ENCODE measurements at places on chromosomes 12 and 14.

- no peak for DNase-seq
Measured at GRCh38 chr12:114746297-114747011, 62.5 kb upstream of the TBX3 start.

GRCh38 chr12:105862163-105862821, 276.5 kb downstream of the NUAK1 start:
- DNase-seq, result no peak

- DNase-seq, result no peak
Measured at GRCh38 chr12:43169115-43169681, 382.8 kb downstream of the ADAMTS20 start.

GRCh38 chr12:107759410-107759809, 1.5 kb downstream of the PRDM4 start:
- no peak for DNase-seq

- no peak for DNase-seq
Measured at GRCh38 chr12:27013611-27014084, 536 bp downstream of the TM7SF3 start.

DNA sequence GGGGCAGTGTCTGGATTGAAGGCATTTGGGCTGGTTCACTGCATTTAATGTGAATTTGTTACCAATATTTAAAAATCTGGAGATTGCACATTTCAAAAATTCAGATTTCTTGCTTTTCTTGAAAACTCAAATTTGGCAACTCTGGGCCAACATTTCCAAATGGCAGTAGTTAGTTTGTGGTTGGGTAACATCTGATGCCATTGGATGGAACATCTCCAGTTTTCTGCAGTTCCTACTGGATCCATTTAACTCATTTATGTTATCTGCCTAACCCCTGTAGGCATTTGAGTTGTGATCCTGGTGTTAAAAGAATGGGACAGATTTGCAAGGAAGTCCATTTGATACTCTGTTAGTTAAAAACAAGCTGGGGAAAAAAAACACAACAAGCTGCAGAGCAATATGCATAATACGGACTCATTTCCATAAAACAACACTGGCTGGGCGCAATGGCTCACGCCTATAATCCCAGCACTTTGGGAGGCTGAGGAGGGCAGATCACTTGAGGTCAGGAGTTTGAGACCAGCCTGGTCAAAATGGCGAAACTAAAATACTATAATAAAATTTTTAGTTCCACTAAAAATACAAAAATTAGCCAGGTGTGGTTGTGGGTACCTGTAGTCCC, 7.9 kb downstream of the EIF2B2 start:
- DNase-seq, result no peak

DNA sequence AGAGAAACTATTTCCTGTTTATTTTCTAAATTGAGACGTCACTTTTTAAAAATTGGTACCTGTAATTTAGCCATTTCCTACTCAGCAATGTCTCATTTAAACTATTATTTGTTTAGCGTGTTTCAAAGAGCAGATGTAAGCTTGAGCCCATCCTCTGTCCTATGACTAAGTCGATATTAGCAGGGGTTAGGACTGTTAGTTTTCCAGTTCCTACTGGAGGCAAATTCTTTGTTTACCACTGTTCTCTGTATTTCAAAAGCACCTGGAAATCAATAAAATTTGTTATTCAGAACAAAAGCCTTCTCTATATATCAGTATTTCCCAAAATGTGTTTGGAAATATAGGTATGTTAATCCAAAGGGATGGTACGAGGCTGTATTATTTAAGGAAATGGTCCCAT, 42.4 kb downstream of the MDM2 start:
- no peak for DNase-seq

DNA sequence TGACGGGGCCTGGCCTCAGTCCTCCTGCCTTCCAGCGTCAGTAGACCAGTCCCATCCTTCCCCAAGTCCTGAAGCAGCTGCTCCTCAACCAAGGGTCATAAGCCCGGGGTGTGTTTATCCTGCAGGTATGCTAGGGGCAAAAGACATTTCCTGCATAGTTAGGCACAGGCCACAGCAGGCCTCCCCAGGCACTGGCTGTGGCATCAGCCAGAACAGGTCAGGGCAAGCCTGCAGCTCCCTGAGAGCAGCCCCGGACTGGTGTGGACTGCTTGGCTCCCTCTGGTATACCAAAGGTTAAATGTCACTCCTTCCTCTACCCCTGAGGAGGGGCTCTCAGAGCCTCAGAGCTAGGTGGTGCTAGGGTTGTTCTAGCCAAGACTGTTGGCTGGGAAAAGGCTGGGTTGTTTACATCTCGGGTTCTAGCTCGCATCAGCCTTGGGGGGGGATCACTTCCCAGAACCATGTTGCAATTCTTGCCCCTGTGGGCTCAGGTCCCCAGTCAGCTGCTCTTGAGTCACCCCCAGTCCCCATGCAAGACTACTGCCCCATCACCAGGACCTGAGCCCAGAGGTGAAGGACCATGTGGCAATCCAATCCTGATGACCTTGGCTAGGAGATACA, 2.9 kb downstream of the MMP14 start:
- DNase-seq, result no peak

DNA sequence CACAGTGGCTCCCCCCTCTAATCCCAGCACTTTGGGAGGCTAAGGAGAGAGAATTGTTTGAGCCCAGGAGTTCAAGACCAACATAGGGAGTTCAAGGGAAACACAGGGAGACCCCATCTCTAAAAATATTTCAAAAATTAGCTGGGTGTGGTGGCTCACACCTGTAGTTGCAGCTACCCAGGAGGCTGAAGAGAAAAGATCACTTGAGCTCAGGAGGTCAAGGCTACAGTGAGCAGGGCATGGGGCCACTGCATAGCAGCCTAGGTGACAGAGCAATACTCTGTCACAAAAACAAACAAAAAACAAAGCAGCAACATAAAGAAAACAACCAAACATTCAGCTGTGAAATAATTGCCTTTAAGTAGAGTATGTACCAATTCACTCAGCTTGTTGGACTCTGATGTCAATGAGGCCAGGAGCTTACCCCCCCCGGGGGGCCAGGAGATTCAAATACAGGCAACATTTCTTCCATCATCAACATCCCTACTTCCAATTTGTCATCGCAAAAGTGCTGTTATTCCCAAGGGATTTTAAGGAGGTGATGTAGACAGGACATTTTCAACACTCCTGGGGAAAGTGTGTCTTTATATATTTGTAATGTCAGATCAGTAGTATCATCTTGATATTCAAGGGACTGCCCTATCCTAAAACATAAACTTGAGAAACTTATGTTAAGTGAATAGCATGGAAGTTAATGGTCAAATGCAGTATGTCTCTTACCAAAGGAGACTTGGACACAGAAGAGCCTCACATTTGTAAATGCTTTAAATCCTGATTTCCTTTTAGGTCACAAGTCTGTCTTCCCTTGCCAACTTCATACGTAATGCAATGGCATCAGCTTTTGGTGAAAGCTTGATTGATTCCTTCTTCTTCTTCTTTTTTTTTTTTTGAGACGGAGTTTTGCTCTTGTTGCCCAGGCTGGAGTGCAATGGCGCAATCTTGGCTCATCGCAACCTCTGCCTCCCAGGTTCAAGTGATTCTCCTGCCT, 40.6 kb upstream of the AEBP2 start:
- no peak for DNase-seq
